ENCODE measurements at places on chromosomes 5 and 9.

DNA sequence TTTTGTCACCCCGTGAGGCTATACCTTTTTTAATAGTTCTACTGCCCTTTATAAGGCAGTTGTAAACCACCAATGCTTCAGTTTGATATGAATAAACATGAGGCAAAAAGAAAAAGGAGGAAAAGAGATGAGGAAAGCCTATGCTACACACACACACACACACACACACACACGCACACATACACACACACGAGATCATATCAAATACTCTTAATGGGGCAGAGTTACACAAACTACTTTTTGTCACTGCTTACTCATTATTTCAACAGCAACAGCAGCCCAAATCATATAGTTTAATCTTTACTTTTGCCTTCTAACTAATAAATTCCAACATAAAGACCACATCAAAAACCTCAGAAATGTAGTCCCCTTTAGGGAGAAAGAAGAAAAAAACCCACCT lies 116.8 kb upstream of the PAM start:
- DNase-seq = no peak

DNA sequence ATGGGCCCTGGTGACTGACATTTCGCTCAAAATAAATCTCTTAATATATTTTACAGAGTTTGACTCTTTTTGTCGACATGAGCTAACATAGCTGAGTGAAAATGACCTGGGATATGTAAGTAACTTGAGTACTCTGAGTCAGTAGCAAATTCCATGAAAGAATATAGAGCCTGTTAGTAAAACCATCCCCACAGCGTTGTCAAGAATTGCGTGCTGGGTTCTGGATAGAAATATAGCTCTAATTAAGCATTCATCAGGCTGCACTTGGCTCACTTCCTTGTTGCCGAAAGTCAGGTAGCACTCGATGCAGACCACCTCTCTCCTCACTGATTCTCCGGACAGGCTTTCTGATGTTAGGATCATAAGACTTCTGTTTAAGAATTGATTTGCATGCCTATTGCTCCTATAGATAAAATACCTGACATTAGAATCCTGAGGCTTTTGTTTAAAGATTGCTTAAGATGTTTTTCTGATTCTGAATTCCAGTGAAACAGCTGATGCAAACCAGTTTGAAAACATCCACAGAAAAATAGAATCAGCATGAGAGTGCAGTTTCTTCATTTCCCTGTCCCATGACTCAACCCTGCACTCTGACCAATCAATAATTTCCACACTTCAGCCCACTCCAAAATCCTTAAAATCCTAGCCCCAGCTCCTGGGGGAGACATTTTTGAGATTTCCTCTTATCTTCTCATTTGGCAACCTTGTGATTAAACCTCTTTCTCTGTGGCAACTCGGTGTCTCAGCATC lies 310.6 kb downstream of the DIRAS2 start:
- no peak for DNase-seq

GRCh38 chr5:91219091-91219802 lies 163.9 kb downstream of the ARRDC3 start:
- no peak for DNase-seq

DNA sequence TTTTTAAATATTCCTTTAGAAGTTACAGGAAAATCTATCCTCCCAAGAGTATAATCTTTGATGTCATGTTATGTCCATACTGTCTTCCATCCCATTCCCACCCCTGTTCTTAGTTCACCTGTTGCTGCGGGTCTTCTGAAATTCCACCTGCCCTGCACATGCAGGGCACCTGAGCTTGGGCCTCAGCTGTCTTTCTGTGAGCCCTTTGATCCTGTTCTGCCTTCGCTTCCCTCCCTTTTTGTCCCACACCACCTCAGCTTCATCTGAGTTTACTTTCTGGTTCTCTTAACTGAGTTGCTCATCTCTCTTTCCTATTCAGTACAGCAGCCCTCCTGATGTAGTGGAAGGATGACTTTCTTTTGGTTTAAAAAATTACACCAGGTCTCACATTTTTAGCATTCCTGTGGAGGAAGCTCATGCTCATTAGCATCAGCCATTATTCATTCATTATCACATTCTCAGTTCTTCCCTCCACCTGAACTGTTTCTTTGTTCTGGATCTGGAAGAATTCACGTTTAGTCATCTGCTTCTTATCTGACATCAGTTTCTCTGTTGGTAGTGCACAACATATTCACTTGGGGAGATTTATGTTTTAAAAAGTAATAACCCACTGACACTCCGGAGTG lies 211.0 kb downstream of the ADCY2 start:
- no peak for DNase-seq

DNA sequence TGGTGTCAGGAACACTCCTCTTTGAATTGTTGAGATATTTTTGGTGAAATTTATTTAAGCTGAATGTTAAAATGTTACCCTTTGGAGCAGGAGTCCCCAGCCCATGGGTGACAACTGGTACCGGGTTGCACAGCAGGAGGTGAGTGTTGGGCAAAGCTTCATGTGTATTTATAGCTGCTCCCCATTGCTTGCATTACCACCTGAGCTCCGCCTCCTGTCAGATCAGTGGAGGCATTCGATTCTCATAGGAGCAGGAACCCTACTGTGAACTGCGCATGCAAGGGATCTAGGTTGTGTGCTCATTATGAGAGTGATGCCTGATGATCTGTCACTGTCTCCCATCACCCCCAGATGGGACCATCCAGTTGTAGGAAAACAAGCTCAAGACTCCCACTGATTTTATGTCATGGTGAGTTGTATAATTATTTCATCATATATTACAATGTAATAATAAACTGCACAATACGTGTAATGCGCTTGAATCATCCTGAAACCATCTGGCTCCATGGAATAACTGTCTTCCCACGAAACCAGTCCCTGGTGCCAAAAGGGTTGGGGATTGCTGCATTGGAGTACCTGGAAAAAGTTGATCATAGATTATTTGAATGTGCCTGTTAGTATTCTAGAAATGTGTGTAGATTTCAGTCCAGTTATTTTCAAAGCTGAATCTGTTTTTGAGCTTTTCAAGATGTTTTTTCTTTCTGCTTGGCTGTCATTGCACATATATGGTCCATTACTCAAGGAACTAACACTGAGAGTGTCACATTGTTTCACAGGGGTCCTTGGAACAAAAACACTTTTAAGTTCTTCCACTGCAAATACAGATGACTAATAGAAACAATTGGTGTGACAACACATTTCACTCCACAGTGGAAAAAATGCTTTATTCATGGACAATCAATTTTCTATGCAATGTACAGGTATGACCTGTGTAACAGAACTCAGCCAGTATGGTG lies 104.6 kb upstream of the TNFAIP8 start:
- no peak for DNase-seq

GRCh38 chr9:121246821-121247561 lies 21.0 kb upstream of the GSN start:
- DNase-seq = no peak

- DNase-seq = no peak
Measured at GRCh38 chr5:150583541-150584225, 56.8 kb upstream of the SYNPO start.

GRCh38 chr9:34400686-34401602 lies 24.2 kb upstream of the MYORG start:
- DNase-seq = no peak

DNA sequence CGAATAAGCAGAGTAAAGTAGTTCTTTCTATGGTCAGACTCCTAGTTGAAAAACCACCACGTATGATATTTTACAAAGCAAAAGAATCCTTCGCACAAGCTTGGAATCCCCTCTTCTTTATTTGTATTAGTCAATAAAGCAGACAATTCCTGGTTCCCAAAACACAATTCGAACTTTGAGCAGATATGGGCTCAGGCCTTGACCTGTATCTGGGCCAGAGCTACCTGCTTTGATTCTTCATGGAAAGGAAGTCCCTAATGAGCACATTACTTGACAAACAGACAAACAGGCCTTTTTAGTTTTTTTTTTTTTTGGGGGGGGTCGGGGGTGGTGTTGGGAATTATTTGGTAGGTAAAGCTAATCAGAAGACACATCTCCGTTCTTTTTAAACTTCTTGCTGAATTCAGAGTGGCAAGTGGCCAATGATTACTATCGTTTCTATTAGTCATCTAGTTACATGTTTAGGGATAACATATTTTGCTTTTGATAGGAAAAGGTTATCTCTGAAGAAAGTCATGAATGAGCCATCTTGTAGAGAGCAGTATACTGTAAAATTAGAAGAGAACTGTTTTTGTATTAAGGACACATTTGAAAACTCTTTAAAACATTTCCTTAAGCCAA lies 116.6 kb upstream of the HMHB1 start:
- DNase-seq = no peak

- no peak for DNase-seq
Measured at GRCh38 chr5:160651692-160652645, 200.0 kb downstream of the ATP10B start.

DNA sequence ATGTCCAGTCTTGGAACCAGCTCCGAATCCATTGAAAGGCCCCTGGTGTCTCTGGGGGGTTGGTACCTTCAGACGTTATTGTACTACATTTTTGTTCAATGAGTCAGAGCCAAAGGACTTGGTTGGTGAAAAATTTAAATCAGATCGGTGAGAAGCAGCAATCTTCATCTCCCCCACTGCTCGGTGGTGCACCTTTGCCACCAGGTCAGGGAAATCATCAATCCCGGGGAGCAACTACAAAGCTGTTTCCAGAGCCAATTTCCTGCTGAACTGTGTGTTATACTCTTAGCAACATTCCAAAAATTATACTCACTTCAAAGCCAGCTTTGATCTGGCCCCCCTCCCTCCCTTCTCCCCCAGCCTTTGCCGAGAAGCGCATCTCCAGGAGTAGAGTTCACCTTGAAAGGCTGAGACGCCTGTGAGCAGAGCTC lies 375.2 kb upstream of the WWC1 start:
- DNase-seq = no peak

Data from NCI-H1694 treated with DMSO at 0.1 percent for 48 hours (cell line).